ENCODE measurements at places on chromosomes 5 and 9. TPM values are rescaled to one million over a fixed set of nuclear protein-coding genes. Genes with fewer than 3 reads are reported as not detected.

The PPP3R2 gene
- not detected for polyA plus RNA-seq

The NUTM2F gene
- not detected for polyA plus RNA-seq

The PCDHGB3 gene
- polyA plus RNA-seq, result 0.43 TPM

The RNF224 gene
- polyA plus RNA-seq, result not detected

The SLC46A2 gene
- polyA plus RNA-seq, result not detected

The DAB2IP gene
- 20.1 TPM for polyA plus RNA-seq

The NIPSNAP3A gene
- polyA plus RNA-seq, result 26.5 TPM

The TEK gene
- 0.22 TPM for polyA plus RNA-seq

The LMBRD2 gene
- polyA plus RNA-seq, result 23.5 TPM

The SPATA31A3 gene
- polyA plus RNA-seq, result not detected

The GRIN1 gene
- not detected for polyA plus RNA-seq

DNA sequence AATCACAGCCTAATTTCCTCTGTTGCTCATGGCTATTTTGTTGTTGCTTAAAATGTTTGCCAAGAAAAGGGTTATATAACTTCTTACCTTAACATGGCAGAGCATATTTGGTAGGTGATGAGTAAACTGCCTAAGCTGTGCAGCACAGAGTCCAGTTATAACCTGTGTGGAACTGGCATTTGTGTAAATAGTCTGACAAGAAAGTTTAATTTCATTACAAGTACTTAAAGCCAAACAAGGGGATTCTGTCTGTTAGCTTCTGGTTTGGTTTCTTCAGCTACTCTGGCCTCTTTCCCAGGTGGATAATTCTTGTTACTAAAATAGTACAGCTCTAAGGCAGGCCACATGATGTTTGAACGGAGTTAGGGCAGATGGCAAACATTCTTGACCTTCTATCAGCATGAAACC, 72.2 kb downstream of the PTCD2 start:
- no peaks in the 10 kb centered on the region for H3K4me1 ChIP-seq
- H3K4me3 ChIP-seq, result no peak overlapping the region
- no peak for DNase-seq
- H3K27ac ChIP-seq, result no peak overlapping the region
- H3K27me3 ChIP-seq, result no peaks in the 10 kb centered on the region

DNA sequence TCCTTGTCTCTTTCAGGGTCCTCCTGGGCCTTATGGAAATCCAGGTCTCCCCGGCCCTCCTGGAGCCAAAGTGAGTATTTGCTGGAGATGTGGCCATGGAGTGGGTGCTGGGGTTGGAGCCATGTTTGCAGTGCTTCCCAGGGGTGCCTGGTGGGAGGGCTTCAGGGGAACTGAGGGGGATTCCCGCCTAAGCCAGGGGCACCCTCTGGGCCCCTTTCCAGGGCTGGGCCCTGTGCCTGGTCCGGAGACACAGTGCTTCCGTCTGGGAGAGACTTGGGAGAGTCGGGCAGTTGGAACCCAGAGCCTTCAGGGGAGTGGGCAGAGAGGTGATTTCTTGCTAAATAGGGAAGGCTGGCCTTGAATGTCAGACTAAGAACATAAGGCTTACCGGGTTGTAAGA, 27.7 kb downstream of the COL27A1 start:
- no peaks in the 10 kb centered on the region for H3K36me3 ChIP-seq
- peaks cover 7% of the 10 kb centered on the region for H3K4me1 ChIP-seq
- H3K27ac ChIP-seq, result no peak overlapping the region

GRCh38 chr5:98776066-98776705, 2.7 kb downstream of the RGMB start:
- H3K4me1 ChIP-seq, result peaks cover 8% of the 10 kb centered on the region
- H3K27me3 ChIP-seq, result no peaks in the 10 kb centered on the region
- DNase-seq, result peak; percentile 46
- no peak overlapping the region for H3K27ac ChIP-seq

GRCh38 chr5:145161391-145161790, 673.8 kb downstream of the PRELID2 start:
- no peak overlapping the region for H3K27ac ChIP-seq
- H3K4me3 ChIP-seq, result no peak overlapping the region
- H3K4me1 ChIP-seq, result peaks cover 2% of the 10 kb centered on the region
- H3K36me3 ChIP-seq, result no peaks in the 10 kb centered on the region
- no peak for DNase-seq
- H3K27me3 ChIP-seq, result no peaks in the 10 kb centered on the region

- H3K27me3 ChIP-seq, result no peaks in the 10 kb centered on the region
- no peak overlapping the region for H3K27ac ChIP-seq
- H3K4me3 ChIP-seq, result no peak overlapping the region
- no peaks in the 10 kb centered on the region for H3K4me1 ChIP-seq
- DNase-seq, result no peak
These were observed 69.7 kb upstream of the RANBP3L start for GRCh38 chr5:36371366-36371765.

DNA sequence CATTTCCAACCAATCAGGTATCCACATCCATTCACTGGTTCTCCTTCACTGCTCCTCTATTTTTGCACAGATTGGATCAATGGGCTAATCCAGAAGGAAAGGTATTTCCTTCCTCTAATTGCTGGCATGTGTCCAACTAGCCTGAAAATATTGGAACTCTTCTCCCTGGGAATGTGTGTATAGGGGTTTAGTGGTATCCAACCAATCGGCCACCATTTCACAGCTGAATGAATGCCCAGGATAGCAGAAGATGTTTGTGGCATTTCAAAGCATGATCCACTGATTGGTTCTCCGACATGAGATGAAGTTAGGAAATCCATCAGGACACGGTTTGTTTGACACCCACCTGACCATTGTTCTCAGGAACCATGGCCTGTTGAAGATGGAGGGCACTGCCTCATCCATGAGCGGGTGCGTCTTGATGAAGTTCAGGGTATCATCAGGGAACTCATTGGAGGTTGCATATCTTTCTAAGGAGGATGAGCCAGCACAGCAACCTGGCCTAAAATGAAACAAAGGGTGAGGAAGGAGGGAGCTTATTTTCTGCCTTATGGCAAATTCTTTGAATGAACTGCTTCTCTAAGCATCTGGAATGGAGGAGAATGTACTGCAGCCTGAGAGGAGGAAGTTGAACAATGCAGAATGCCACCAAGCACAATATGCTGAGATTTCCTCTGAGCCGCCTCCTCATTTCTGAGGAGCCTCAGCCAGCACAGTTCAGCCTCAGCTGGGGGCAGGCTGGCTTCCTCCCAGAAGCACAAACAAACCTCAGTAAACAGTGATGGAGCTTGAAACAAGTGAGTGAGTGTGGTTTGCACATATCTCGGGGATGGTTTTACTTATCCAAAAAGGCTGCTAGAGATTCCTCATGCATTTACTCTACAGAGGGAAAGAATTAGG, 94.6 kb downstream of the SEMA6A start:
- no peak overlapping the region for H3K27ac ChIP-seq
- no peak overlapping the region for H3K4me3 ChIP-seq
- peaks cover 4% of the 10 kb centered on the region for H3K36me3 ChIP-seq
- no peaks in the 10 kb centered on the region for H3K27me3 ChIP-seq
- DNase-seq, result no peak

- no peaks in the 10 kb centered on the region for H3K36me3 ChIP-seq
- no peak for DNase-seq
- no peaks in the 10 kb centered on the region for H3K27me3 ChIP-seq
These were observed 267.5 kb downstream of the GABRB2 start for GRCh38 chr5:161278739-161279660.

DNA sequence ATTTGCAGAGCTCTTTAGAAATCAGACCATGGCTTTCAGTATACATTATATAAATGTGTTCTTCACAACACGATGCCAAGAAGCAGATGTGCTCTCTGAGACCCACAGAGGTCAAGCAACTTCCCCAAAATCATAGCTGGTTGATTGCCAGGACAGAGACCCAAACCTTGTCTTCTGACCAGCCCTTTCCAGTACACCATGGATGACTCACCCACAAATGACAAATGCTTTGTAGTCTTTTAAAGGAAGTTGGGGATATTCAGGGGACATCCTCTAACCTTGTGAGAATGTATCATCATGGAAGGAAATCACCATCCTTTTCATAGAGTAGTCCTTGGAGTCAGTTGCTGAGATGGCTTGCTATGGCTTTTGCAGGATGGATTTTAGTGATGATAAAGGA, 30.1 kb downstream of the ZNF462 start:
- H3K27me3 ChIP-seq, result no peaks in the 10 kb centered on the region
- H3K36me3 ChIP-seq, result no peaks in the 10 kb centered on the region
- DNase-seq, result no peak
- no peak overlapping the region for H3K27ac ChIP-seq

- no peak overlapping the region for H3K27ac ChIP-seq
- H3K27me3 ChIP-seq, result no peaks in the 10 kb centered on the region
- no peak for DNase-seq
- no peak overlapping the region for H3K4me3 ChIP-seq
These were observed 344.1 kb downstream of the BNC2 start for GRCh38 chr9:16526380-16526779.

DNA sequence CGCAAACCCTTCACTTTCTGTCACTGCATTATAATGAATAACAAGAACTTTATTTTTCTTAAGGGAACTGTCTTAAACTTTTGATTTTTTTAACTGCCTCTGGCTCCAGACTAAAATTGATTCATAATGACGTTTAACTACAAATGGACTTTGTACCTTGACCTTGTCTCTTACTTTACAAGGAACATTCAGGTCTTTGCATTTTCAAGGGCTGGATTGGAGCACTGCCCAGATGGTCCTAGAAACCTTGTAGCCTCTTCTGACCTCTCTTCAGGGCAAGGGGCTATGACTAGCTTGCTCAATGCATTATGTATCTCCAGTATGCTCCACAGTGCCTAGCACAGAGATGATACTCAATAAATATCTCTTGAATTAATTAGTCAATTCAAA, 612.6 kb upstream of the CLINT1 start:
- H3K27ac ChIP-seq, result no peak overlapping the region
- H3K36me3 ChIP-seq, result no peaks in the 10 kb centered on the region
- peak; percentile 37 for DNase-seq
- no peaks in the 10 kb centered on the region for H3K4me1 ChIP-seq
- no peaks in the 10 kb centered on the region for H3K27me3 ChIP-seq

DNA sequence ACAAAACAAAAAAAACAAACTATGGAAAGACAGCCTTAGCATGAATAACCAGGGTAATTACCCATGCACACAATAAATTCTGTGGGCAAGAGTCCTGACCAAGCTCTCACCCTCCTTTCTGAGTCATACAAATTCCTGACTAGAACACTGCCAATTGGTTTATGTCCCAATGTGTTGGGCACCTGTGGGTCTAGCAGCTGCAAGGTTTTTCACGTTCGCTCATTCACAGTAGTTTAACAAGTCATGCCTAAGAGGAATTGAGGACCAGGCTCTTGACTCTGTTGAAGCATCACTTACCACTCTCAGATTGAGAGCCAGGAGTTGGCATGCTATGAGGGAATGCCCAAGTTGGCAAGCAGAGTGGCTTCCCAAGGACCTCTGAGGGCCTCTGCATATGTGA, 205.5 kb upstream of the SLC24A2 start:
- H3K36me3 ChIP-seq, result no peaks in the 10 kb centered on the region
- H3K27ac ChIP-seq, result no peak overlapping the region
- no peaks in the 10 kb centered on the region for H3K4me1 ChIP-seq
- no peaks in the 10 kb centered on the region for H3K27me3 ChIP-seq

GRCh38 chr9:124442826-124443225, 7.4 kb upstream of the ADGRD2 start:
- peaks cover 2% of the 10 kb centered on the region for H3K27me3 ChIP-seq
- H3K4me1 ChIP-seq, result no peaks in the 10 kb centered on the region
- H3K4me3 ChIP-seq, result no peak overlapping the region
- DNase-seq, result no peak

DNA sequence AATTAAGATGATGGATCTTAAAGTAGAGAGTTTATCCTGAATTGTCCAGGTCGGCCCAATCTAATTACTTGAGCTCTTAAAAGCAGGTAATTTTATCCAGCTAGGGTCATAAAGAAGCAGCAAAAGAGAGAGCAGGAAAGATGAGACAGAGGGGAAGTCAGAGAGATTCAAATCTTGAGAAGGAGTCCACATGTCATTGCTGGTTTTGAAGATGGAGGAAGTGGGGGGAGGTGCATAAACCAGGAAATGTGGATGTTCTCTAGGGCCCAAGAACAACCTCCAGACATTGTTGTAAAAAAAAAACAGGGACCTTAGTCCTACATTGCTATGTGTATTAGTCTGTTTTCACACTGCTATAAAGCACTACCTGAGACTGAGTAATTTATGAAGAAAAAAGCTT, 66.4 kb downstream of the SLCO4C1 start:
- H3K27ac ChIP-seq, result no peak overlapping the region
- H3K27me3 ChIP-seq, result no peaks in the 10 kb centered on the region
- H3K36me3 ChIP-seq, result no peaks in the 10 kb centered on the region
- no peaks in the 10 kb centered on the region for H3K4me1 ChIP-seq
- DNase-seq, result no peak

GRCh38 chr5:98714710-98715288, 58.7 kb upstream of the RGMB start:
- H3K4me3 ChIP-seq, result no peak overlapping the region
- no peaks in the 10 kb centered on the region for H3K36me3 ChIP-seq
- no peaks in the 10 kb centered on the region for H3K27me3 ChIP-seq
- H3K27ac ChIP-seq, result no peak overlapping the region
- DNase-seq, result no peak
- H3K4me1 ChIP-seq, result no peaks in the 10 kb centered on the region

- no peak overlapping the region for H3K4me3 ChIP-seq
- no peaks in the 10 kb centered on the region for H3K4me1 ChIP-seq
- H3K27ac ChIP-seq, result no peak overlapping the region
- H3K36me3 ChIP-seq, result no peaks in the 10 kb centered on the region
- H3K27me3 ChIP-seq, result no peaks in the 10 kb centered on the region
- DNase-seq, result no peak
These were observed 148.9 kb downstream of the FGF18 start for GRCh38 chr5:171568389-171568788.

DNA sequence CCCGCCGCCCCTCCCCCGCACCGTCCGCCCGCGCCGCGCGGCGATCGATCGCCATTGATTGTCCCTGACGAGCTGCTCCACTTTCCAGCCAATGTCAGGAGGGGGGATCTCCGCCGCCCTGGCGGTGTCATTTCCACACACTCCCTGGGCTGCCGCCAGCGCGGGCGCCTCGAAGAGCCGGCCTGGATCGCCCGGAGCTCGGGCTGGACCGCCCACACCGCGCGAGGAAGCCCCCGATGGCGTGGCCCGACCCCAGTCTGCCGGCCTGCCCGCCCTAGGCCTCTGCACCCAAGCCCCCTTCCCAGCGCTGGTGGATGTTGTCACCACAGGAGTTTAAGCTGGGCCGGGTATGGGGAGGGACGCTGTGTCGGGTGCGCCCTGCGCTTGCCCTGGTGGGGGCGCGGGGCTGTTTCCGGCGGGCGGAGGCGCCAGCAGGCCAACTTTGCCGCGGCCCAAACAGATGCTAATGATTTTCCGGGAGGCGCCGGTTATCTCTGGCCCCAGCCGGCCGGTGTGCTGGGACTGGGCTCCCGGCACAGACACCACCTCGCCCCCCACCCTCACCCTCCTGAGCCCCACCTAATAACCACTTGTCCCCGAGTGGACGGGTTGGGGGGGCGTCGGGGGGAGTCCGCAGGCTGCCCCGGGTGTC, 10.6 kb upstream of the CXXC5 start:
- no peaks in the 10 kb centered on the region for H3K27me3 ChIP-seq
- peak; percentile 94 for DNase-seq
- H3K36me3 ChIP-seq, result no peaks in the 10 kb centered on the region
- H3K27ac ChIP-seq, result peak overlapping the region; percentile 96
- H3K4me3 ChIP-seq, result peak overlapping the region; percentile 11

Measured in small intestine (tissue), 16 donors.